ENCODE measurements at places on chromosomes 1 and 21.

DNA sequence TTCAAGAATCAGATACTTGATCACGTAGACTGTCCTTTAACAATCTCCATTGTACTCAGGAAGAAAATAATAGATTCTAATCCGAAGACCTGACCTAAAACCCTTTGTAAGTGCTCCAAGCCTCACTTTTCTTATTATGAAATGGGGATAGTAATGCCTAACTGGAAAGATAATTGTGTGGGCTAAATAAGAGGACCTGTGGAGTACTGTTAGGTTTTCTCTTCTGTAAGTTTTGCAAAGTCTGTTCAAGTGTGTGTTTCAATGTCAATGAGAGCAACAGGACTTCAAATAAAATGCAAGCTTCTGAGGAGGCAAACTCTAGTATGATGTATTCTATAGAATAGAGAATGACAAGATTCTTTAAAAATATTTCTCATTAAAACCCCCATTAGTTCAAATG, 348.6 kb downstream of the USP25 start:
- no peak for DNase-seq

GRCh38 chr1:14672005-14672404, 73.5 kb downstream of the KAZN start:
- DNase-seq = no peak

DNA sequence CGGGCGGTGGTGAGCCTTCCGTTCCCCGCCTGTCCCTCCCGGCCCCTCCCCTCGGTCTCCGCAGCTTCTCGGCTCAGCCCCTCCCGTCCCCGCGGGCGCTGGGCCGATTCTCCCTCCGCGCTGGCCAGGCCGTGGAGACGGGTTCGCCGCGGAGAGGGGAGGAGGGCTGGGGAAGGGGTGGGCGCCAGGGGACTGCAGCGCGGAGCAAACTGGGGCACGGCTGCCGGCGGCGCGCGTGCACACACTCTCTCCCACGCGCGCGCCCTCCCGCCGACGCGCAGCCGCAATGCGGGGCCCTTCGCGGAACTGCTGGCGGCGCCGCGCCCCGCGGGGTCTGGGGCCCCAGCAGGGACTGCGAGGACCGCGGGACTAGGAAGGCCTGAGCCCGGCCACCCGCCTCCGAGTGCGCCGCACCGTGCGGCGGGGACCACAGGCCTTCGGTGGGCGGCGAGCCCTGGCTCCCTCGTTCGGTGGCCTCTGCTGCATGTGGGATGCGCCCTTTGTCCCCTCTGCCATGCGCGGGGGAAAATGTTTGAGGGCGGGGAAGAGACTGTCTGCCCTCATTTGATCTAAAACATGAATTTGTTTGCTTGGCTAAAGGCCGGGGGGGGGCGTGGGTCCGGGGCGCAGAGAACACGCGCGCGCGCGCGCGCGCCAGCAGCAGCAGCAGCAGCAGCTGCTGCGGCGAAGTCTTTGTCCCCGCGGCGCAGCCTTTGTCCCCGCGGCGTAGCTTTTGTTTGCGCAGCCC, 90.7 kb upstream of the VAMP3 start:
- no peak for DNase-seq

DNA sequence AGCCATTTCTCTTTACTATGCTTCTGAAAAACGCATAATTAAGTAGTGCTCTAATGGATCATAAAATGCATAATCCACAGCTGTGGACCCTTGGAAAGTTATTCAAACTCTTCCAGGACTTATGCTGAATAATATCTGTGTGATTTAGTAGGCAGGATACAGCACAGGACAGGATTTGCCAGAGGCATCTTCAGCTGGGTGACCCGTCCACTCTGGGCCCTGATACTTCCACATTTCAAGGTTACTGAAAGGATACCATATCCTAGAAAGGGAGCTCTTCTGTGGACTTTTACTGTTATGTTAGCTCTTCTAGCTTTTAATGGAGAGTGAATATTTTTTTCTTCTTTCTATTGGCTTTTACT, 49.6 kb downstream of the MAP10 start:
- no peak for DNase-seq

DNA sequence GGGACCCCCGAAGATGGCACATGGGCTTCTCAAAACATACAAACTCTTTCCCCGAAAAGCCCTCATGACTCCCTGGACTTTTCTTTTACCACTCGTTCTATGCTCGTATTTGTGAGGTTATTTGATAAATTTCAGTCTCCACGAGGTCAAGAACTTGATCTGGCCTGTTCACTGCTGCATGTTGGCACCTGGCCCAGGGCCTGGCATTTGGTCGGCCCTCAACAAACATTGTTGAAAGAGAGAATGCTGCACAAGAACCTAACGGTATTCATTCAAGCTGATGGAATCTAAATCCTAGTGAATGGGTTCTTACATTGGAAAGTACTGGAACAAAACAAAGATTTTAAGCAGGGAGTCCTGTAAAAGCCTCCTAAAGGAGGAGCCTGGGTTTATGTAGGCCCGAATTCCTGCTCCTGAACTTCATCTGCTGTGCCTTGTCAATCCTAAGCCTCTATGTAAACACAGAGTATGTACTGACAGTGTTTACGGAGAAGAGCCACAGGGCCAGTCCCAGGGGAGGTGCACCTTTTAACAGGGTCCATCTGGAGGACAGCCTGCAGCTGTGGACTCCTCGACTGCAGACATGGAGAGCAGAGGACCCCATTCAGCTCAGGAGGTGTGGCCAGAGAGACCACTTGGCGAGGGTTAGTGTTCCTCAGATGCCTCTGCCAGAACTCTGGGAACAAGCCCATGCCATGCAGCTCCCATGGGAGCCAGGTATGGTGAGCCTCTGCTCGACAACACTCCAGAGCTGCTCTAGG, 46.9 kb downstream of the L1TD1 start:
- no peak for DNase-seq

- DNase-seq = no peak
Measured at GRCh38 chr1:98550076-98550475, 111.4 kb upstream of the SNX7 start.

DNA sequence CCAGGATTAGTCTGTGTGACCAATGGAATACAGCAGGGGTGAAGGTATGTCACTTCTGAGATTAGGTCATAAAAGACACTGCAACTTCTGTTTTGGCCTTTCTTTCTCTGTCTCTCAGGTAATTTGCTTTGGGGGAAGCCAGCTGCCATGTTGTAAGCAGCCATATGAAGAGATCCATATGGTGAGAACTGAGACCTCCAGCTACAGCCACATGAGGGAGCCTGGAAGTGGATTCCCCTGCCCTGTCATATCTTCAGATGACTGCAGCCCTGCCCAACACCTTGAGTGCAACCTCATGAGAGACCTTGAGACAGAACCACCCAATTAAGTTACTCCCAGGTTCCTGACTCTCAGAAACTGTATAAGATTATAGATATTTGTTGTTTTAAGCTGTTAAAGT, 70.1 kb upstream of the ESRRG start:
- no peak for DNase-seq

GRCh38 chr21:45534636-45535331, 7.5 kb downstream of the SLC19A1 start:
- DNase-seq = no peak

GRCh38 chr1:230515451-230516145, 89.5 kb upstream of the PGBD5 start:
- no peak for DNase-seq

DNA sequence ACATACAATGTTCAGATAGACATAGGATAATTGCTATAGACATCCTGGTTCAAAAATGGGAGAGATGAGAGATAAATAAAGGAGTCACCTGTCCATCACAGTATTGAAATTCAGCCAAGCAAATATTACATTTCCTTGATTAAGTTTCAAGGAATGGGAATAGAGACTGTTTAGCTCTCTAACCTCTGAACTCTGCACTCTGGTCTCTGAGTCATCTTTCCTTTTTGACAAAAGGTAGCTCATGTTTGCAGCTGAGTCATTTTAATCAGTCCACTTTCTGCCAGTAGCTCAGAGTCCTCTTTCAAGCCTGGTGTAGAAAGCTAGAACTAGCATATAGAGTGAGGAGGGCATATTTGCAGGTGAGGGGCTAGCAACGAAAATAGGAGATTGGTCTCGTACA, 51.4 kb upstream of the GJA8 start:
- DNase-seq = no peak

DNA sequence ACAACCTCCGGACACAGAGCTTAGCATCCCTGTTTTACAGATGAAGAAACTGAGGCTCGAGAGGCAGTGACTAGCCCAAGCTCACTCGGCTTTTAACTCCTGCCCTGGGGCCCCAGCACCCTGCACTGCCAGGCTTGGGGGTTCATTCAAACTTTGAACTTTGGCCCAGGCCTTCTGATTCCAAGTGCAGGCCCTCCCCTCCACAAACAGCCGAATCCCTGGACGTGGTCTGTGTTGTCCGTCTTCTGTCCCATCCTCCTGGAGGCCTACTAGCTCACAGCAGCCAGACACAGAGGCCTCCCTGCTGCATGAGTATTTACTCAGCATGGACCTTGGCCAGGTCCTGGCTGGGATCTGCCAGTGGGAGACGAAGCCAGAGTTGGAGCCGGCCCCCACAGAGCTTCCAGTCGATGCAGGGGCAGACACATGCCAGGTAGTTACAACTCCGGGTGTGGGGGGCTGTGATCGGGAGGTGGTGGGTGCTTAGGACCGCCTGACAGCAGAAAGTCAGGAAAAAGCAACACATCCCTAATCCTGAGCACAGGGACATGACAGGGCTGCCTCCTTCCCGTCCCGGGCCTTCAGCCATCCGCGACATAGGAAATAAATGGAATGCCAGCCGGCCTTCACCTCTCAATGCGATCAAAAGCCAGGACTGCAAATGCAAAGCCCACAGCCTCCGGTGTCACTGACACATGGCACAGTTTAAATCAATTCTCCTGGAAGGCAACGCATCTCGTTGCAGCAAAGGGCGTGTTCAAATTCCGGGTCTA, 7.4 kb downstream of the IFFO2 start:
- DNase-seq = no peak

- DNase-seq = no peak
Measured at GRCh38 chr1:247961791-247962190, 3.2 kb upstream of the OR2AK2 start.

- DNase-seq = no peak
Measured at GRCh38 chr1:173744651-173745050, 29.9 kb downstream of the KLHL20 start.

Data from stimulated activated naive CD8-positive, alpha-beta T cell treated with anti-CD3 and anti-CD28 coated beads, Interleukin-15, amount 100 ng/mL, for 72 hours (primary cell).